Endothelial cell (in vitro differentiated cells): ENCODE measurements at places on chromosomes 7 and 10. TPM values are rescaled to one million over a fixed set of nuclear protein-coding genes. Genes with fewer than 3 reads are reported as not detected.

Gene NODAL
- 1.5 TPM for total RNA-seq

Gene CAV1
- total RNA-seq, result 48.2 TPM

Gene TYW1B
- 1.9 TPM for total RNA-seq

Gene WASHC2C
- total RNA-seq, result 95.2 TPM

Gene ADGRA1
- total RNA-seq, result not detected

Gene TRPV5
- total RNA-seq, result not detected

DNA sequence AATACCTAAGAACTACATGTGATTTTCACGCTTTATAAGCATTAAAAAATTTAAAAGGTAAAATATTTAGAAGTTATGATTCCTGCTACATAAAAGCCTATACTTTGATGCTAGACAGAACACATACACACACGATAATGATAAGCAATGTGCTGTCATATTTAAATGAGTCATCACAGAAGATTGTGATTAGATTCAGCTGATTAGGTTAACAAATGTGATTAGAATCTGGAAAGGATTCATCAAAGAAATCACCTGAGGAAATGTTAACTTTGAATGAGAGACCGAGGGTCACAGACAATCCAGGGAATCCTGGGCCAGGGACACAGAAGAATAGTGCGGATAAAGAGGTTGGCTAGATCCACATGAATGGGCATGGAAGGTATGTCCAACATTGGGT, 42.0 kb upstream of the CYP2C18 start:
- no peak overlapping the region for H3K27ac ChIP-seq
- DNase-seq, result no peak
- peaks cover 5% of the 10 kb centered on the region for H3K36me3 ChIP-seq
- no peak overlapping the region for H3K4me3 ChIP-seq
- H3K4me1 ChIP-seq, result no peaks in the 10 kb centered on the region

DNA sequence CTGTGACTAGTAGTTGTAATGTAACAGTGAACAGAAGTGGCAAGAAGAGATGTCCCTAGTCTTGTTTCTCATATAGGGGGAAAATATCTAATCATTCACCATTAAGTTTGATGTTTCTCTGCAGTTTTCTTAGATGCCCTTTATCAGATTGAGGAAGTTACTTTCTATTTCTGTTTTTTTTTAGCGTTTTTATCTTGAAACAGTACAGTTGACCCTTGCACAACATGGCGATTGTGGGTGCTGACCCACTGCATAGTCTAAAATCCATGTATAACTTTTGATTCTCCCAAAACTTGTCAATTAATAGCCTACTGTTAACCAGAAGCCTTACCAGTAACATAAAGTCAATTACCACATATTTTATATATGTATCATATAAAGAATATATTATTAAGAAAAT, 192.0 kb downstream of the ADK start:
- no peak overlapping the region for H3K4me3 ChIP-seq
- H3K36me3 ChIP-seq, result peaks cover 4% of the 10 kb centered on the region
- no peaks in the 10 kb centered on the region for H3K4me1 ChIP-seq
- no peak for DNase-seq
- H3K27me3 ChIP-seq, result peaks cover 1% of the 10 kb centered on the region
- H3K27ac ChIP-seq, result no peak overlapping the region

DNA sequence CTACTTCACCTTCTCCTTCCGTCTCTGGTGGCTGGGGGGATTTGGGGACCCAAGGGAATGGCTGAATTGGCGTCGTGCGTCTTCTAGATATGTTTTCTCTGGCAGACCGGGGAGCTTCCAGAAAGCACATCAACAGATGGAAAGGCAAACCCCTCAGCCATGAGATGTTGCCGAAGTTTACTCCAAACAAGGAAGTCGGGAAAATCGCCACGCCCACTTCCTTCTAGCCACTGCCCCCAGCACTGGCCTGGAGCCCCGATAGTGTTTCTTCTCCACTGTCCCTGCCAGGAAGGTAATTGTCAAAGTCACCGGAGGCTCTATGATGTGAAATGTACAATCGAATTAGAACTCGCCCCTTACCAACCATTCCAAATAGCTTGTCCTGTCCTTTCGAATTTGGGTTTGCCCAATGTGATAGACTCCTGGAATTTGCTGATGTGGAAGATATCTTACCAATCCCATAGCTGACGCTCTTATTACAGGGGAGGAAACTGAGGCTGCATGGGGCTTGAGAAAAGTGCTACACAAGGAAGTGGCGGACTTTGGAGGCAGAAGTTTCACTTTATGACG, 191.0 kb downstream of the LSM5 start:
- H3K27me3 ChIP-seq, result peaks cover 10% of the 10 kb centered on the region
- peak overlapping the region; percentile 95 for H3K4me3 ChIP-seq
- no peak overlapping the region for H3K27ac ChIP-seq
- peaks cover 6% of the 10 kb centered on the region for H3K4me1 ChIP-seq

DNA sequence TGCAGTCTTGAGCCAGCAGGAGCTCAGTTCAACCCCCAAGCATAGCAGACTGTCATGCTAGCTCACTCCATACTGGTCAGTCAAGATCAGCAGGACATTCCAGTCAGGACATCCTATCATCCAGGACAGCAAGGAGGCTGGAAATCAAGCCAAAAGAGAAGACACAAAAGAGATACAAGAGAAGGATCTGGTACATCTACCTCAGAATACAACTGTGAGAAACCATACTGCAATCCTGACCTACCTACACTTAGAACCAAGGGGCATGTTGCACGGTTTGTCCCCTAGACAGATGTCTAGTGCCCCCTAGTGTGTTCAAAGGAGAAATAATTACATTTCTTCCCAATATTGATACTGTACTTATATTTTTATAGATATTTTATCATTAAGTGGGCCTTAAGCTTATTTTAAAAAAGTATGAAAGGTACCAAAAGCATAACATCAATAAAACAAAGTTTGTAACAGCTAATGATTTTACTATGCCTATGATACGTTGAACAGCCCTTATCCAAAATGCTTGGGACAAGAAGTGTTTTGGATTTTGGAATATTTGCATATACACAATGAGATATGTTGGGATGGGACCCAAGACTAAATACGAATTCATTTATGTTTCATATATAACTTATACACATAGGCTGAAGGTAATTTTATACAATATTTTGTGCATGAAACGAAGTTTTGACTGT, 26.7 kb downstream of the ERCC6 start:
- peaks cover 2% of the 10 kb centered on the region for H3K4me1 ChIP-seq
- no peak overlapping the region for H3K4me3 ChIP-seq
- H3K36me3 ChIP-seq, result no peaks in the 10 kb centered on the region
- no peak for DNase-seq

- no peaks in the 10 kb centered on the region for H3K36me3 ChIP-seq
- no peak overlapping the region for H3K4me3 ChIP-seq
- H3K4me1 ChIP-seq, result peaks cover 15% of the 10 kb centered on the region
- DNase-seq, result no peak
- H3K27ac ChIP-seq, result no peak overlapping the region
These were observed 7.8 kb downstream of the CD36 start for GRCh38 chr7:80646083-80646865.

DNA sequence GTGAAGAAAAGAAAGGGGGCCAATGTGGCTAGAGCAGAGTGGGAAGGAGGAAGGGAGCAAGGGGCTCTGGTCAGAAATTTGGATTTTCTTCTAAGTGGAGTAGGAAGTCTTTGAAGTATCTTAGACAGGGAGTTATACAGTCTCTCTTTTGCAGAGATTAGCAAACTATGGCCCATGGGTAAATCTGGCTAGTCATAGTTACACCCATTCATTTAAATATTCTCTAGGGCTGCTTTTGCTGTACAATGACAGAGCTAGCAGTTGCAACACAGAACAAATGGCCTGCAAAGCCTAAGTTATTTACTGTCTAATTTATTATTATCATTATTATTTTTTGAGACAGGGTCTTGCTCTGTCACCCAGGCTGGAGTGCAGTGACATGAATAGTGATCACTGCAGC, 10.5 kb upstream of the LAMB4 start:
- H3K4me3 ChIP-seq, result no peak overlapping the region
- H3K27ac ChIP-seq, result no peak overlapping the region
- no peak for DNase-seq
- no peaks in the 10 kb centered on the region for H3K27me3 ChIP-seq
- peaks cover 16% of the 10 kb centered on the region for H3K4me1 ChIP-seq
